ENCODE measurements at places on chromosomes 13 and 19.
A peak's percentile ranks its signal among the peaks of the same experiment; 100 is the strongest.

DNA sequence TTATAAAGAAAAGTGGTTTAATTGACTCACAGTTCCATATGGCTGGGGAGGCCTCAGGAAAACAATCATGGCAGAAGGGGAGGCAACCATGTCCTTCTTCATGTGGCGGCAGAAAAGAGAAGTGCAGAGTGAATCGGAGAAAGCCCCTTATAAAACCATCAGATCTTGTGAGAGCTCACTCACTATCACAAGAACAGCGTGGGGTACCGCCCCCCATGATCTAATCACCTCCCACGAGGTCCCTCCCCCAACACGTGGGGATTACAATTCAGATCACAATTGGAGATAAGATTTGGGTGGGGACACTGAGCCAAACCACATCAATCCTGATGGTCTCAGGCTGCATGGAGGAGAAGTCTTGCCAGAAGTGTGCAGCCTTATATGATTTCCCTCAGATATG lies 26.0 kb downstream of the TM9SF2 start:
- no peak for DNase-seq

- DNase-seq: no peak
Observed at GRCh38 chr13:92972751-92973150, 253.9 kb upstream of the GPC6 start.

GRCh38 chr19:15298847-15299567 lies 33.3 kb downstream of the BRD4 start:
- peak; percentile 46 for DNase-seq

DNA sequence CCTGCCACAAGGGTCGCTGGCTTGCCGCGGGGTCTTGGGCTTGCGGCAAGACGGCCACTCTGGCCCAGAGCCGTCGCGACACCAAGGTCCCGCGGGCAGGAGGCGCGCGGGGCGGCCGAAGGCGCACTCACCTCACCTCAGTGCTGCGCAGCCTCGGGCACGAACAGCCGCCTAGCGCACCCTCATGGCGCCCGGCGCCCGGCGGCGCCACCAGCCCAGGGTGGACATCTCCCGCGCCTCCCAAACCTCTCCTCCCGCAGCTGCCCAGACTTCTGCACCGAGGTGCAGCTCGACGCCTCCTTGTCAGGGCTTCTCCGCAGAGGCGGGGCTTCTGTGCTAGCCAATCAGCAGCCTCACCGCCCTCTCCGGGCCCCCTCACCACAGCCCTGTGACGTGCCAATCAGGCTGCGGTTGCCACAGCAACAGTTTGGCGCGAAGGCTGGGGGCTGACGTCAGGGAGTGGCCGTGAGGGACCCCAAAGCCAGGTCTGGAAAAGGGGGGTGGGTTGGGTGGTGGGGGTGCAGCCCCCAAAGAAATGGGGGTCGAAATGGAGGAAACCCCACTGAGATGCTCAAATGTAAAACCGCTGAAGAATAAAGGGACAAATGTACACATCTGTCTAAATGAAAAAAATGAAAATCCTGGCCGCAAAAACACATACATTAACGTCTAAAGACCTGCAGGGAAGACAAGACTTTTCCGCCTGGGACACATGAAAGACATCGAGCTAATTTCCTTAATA lies at the start of the genes PEG3 and ZIM2:
Gene PEG3, minus strand, starts transcription at position 276 of the 742 bp plus-strand sequence. CDS start 16,071 bp downstream, outside the sequence.
Gene ZIM2, minus strand, starts transcription at position 276 of the 742 bp plus-strand sequence. CDS start 16,449 bp downstream, outside the sequence.
- DNase-seq: peak; percentile 18

DNA sequence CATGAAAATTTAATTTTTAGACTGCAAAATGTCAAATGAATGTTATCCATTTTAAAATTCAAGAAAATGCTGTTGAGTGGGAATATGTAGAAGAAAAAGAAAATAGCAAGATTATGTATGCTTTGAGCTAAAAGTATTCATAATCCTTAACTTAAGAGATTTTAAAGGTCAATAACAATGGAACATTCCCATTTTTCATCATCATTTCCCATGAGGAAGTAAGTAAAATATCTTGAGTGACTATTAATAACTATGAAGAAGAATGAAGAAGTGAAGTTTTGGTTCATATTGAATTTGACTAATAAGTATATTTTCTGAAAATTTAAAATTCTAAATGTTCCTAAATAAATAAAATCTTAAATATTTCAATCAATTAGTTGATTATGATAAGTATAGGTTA lies 273.4 kb downstream of the DACH1 start:
- DNase-seq: no peak

GRCh38 chr19:36573895-36574720 lies 1.0 kb upstream of the ZNF529 start:
- no peak for DNase-seq

- peak; percentile 30 for DNase-seq
Observed at GRCh38 chr13:19597523-19597922, 35.9 kb upstream of the MPHOSPH8 start.

DNA sequence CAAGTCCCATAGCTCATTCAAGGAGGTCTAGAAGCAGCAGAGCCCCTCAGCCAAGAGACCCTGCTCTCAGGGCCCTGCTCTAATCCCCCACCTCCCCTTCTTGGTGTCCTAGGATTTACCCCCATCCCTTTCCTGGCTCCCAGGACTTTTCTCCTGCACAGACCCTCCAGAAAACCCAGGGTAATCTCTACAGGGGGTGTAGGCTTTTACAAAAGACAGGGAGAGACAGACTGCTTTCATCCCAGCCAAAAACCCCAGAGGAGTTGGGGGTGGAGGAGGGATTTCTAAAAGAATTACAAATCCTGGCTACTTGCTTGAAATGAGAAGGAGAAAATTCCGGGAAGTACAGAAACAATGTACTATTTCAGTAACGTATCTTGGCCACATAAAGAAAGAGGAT lies 133.3 kb downstream of the TNFSF13B start:
- no peak for DNase-seq

DNA sequence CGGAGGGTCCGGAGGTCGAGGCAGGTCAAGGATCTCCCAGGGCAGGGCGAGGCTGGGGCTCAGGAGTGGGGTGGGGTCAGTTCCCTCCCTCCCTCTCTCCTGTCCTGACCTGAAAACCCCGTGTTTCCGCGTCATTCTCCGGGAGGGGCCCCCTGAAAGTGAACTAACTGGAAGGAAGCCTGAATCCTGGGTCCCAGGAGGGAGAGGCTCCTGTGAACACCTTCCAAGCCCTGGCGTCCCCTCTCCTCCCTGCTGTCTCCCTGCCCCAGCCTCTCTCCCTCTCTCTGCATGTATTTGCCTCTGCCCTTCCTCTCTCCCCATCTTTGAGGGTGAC lies 741 bp upstream of the CADM4 start:
- no peak for DNase-seq

- no peak for DNase-seq
Observed at GRCh38 chr13:27827646-27828045, 35.4 kb downstream of the GSX1 start.

DNA sequence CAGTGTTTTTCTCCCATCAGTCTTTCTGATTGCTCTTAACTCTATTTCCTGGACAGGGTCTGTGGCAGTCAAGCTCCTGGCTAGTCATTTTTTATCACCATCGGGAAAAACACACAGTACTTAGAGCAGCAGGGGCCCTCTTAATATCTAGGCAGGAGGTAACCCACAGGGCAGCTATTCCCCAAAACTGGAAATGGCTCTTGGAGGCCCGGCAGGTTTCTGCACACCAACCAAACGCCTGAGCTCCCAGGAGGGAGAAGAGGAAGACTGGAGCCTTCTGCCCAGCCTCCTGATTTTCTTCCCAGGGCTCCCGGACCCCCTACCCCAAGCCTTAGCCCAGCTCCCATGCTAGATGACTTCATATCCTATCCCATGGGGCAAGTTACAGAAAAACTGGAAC lies 49.3 kb upstream of the VSTM2B start:
- no peak for DNase-seq

GRCh38 chr13:23140492-23140891 lies 40.3 kb upstream of the SGCG start:
- DNase-seq: peak; percentile 9

- DNase-seq: peak; percentile 44
Observed at GRCh38 chr13:49443357-49443703, 534 bp downstream of the CAB39L start.

- DNase-seq: no peak
Observed at GRCh38 chr19:29672933-29673336, 7.7 kb downstream of the PLEKHF1 start.

GRCh38 chr19:19132912-19133311 lies 5.4 kb downstream of the TMEM161A start:
- DNase-seq: no peak

- DNase-seq: no peak
Observed at GRCh38 chr13:73339086-73339485, 280.3 kb downstream of the KLF5 start.

GRCh38 chr13:59856281-59856810 lies 307.4 kb downstream of the DIAPH3 start:
- DNase-seq: peak; percentile 5

DNA sequence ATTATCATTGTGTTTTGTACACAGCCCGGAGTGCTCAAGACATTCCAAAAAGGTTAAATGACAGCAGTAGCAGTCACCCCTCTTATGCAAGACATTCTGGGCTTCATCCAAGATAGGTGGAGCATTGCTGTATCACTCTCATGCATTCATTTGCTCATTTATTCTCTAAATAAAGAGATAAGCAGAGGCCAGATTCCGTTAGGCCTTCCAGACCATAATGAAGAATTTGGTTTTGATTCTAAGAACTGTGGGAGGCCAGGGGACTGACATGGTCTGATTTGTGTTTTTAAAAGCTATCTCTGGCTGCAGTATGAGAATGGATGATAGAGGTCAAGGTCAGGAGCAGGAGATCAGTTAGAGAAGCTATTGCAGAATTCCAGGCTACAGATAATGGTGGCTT lies 145.8 kb downstream of the KCNRG start:
- no peak for DNase-seq

DNA sequence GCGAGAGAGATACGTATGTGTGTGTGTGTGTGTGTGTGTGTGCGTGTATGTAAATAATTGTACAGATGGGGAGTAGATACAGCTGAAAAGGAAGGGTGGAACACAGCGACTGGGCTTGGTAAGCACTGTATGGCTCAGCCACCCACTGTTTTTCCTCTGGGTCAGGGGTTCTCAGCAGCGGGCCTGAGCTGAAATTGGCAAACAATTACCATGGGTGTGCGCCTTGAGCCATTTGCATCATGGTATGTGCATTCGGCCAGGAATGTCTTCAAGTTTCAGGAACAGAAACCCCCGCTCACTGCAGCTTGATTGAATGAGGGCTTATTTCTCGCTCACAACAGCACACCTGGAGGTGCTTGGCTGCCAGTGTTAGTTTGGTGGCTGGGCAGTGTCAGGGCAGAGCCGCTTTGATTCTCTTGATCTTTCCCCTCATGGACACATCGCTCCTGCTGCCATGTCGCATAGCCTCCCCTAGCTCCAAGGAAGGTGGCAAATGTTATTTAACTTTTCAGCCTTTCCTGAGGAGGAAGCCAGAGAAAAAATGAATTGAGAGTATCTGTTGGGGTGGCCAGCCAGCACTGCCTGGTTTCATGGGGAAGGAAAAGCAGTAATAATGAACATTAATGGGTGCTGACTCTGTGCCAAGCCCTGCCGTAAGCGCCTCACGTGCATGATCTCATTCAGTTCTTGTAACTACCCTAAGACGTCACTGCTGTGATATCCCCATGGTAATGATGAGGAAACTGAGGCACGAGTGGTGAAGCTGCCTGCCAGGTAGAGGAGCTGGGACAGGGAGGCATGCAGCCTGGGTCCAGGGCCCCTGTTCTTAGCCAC lies 126.9 kb downstream of the SIPA1L3 start:
- no peak for DNase-seq

GRCh38 chr13:20311596-20311995 lies 79.5 kb upstream of the GJB6 start:
- no peak for DNase-seq

- DNase-seq: no peak
Observed at GRCh38 chr13:23705583-23705982, 135.4 kb downstream of the TNFRSF19 start.

DNA sequence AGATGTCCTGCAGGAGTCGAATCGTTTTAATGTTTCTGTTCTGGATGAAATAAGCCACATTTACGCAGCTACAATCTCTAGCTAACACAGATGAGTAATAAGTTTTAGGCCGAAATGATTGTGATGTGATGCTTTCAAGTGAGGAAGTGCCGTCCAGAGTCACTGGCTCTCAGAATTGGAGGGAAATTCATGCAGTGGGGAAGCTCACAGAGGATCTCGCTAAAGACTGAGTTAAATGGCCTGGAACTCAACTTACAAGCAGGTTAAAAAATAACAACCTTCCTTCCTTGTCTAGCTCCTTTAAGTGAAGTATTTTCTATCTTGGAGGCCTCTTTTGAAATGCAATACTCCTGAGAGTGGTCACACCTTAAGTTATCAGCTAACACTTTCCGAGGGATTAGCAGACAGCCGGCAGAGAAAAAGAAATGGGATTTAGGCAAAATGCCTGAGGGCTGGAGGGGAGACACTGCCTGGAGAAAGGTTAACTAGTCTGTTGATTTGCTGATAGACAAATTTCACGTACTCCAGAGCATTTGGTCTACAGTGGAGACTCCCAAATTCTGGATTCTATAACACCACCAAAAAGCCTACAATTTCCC lies 74.2 kb downstream of the IRS2 start:
- DNase-seq: no peak

GRCh38 chr19:49104229-49104864 lies 9.8 kb upstream of the LIN7B start:
- no peak for DNase-seq
